Esophagus squamous epithelium (tissue), 5 donors: ENCODE measurements at places on chromosomes 12 and 14. TPM values are rescaled to one million over a fixed set of nuclear protein-coding genes. Genes with fewer than 3 reads are reported as not detected.

CCDC60 gene
- 0.64 TPM for total RNA-seq

GRCh38 chr12:105474672-105475071 lies 144.2 kb downstream of the C12orf75 start:
- H3K27ac ChIP-seq, result no peak overlapping the region
- no peaks in the 10 kb centered on the region for H3K4me1 ChIP-seq
- no peaks in the 10 kb centered on the region for H3K27me3 ChIP-seq
- DNase-seq, result no peak

DNA sequence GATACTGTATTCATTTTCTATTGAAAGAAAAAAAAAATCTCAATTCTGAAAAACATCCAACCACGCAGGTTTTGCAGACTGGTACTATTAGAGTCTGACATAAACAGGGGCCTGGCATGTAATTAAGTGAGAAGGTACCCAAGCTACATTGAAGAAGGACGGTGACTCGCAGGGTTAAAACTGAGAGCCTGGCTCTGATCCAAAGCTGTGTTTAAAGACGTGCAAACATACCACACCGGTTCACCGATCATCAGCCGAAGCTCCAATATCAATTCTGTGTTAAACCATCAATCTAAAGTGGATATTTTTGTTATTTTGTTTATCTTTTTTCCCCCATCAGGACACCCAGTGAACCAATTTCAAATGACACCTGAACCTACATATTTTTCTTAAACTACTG lies 108.1 kb upstream of the DIO3 start:
- peaks cover 4% of the 10 kb centered on the region for H3K27me3 ChIP-seq
- peaks cover 3% of the 10 kb centered on the region for H3K4me1 ChIP-seq
- H3K36me3 ChIP-seq, result no peaks in the 10 kb centered on the region
- DNase-seq, result no peak
- H3K4me3 ChIP-seq, result no peak overlapping the region
- no peak overlapping the region for H3K27ac ChIP-seq

DNA sequence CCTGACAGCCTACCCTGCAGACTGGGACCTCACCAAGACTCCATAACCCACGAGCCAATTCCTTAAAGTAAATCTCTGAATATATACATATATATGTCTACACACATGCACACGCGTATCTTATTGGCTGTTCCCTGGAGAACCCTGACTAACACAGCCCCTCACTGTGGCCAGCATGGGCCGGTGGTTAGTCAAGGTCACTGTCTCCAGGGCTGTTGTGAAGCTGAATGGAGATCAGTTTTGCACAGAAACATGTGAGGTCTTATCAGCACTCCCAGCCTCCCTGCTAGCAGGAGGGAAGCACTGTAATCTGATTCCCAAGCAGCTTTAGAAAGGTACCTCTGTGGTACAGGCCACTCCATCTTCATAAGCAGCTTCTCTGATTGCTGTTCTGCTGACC lies 46.6 kb upstream of the PLEKHG6 start:
- H3K27ac ChIP-seq, result no peak overlapping the region
- no peaks in the 10 kb centered on the region for H3K36me3 ChIP-seq
